ENCODE measurements at places on chromosomes 6 and 20.

DNA sequence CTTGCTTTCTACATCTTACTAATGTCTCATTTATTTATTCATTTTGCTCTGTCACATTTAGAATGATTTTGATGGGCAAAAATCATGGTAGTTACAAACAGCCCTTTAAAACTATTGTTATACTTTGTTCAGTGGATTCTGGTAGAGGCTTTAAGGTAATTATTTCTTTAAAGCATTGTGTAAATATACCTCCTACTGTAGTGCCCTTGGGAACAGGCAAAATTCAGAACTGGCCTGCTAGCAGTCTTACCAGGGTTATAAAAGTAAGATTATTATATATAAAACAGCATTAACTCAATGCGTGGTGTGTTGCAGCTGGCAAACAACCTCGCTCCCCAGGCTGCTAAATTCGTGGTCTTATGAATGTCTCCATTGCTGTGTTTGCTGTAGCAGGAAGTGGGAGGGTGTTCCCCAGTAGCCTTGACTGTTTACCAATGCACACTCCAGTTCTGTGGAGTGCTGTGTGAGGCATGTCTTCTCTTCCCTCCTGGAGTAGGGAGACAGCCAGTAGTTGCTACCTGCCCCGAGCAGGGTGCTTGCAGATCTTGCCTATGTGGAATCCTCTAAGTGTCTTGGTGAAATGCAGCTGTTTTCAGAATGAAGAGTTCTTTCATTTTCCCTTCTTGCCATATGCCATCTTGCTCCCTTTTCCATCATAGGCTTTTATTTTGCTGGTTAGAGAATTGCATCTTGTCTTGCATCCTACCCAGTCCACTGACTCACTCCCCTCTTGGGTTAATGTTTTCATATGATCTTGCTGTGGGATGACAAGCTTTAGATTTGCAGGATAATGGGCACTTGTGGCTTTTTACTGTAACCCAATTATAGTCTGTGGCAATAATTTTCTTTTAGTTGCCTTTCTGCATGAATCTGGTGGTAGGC is 45.3 kb downstream of the IGF2R start:
- no peak for DNase-seq

GRCh38 chr20:21534453-21534852 is 20.6 kb upstream of the NKX2-2 start:
- DNase-seq: no peak

DNA sequence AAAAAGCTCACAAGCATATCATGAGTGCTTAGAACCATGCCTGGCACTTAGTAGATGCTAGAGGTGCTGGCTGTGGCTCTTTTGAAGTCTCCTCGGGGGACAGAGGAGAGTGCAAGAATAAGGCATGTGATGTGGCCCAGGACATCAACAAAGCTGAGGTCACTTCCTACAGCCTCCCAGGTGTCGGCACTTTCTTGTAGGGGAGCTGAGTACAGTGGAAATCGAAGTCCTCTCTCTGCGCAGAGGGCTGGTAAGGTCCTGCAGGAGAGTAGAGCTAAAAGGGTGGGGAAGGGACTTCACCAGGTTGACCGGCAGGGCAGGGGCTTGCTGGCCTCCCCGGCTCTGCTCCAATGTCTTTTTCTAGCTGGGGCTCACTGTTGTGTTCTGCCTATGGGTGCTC is 11.2 kb downstream of the SLC13A3 start:
- DNase-seq: no peak

DNA sequence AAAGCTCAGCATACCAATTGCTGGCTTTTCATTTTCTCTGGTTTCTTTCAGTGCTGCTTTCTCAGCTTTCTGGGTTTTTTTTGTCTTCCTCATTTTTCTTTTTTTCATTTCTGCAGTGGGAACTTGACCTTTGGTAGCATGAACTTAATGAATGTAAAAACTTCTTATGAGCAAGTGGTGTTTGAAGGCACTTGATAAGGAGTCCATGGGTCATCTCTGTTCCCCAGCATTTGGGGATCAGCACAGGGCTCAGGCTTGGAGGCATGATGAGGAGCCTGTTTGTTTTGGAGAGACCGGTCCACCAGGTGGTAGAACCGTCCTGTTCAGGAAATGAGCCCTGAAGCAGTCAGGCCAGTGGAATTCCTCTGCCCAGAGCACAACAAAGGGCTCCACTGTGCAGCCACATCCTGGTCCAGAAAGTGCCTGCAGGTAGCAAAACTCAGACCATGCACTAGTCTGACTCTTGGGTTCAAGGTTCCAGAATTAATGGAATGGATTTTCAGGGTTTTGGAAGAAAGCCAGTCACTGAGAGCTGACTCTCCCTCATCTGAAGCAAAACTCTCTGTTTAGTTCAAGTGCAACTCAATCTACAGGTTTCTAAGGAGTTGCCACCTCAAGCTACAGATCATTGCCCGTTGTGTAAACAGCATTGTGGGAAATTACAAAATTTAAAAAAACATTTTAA is 52.3 kb upstream of the ADGRF1 start:
- DNase-seq: peak; percentile 25

GRCh38 chr20:32473231-32474008 is 111.7 kb downstream of the NOL4L start:
- no peak for DNase-seq

- no peak for DNase-seq
Measured at GRCh38 chr6:145836170-145836569, 21.6 kb upstream of the FBXO30 start.

DNA sequence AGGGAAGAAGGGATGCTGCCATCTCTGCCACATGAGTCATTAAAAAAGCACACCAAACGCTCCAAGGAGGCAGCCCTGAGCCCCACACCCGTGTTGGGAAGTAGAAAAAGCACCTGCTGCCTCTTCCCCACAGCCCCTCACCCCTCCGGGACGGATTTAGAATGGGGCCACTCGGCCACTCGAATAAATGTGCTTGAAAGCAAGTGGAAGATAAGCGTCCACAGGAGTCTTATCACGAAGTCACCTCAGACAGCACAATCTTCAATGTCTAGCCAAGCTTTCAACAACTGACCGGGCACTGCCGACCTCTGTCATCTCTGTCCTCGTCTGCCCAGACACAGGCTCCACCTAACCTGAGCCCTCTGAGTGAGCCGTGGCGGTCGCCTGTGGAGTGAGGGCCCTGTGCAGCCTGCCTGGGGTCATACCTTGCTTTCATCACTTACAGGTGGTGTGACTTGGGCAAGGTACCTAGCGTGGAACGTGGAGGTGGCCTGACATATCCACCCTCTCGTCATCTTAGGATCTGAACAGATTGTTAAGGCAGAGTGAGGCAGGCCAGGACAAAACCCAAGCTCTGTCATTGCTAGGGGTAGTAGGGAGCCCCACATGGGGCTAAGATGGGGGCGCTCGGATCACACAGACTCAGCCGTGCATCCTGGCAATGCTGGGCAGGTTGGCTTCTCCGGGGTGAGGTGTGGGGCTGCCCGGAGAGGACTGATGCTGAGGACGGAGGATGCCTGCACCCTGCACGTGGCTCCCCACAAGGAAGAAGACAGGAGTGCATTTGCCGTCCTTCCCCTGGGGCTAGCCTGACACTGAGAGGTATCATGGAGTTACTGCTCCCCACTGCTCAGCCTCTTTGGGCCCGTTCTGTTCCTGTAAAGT is 34.8 kb downstream of the PSMG4 start:
- DNase-seq: no peak

DNA sequence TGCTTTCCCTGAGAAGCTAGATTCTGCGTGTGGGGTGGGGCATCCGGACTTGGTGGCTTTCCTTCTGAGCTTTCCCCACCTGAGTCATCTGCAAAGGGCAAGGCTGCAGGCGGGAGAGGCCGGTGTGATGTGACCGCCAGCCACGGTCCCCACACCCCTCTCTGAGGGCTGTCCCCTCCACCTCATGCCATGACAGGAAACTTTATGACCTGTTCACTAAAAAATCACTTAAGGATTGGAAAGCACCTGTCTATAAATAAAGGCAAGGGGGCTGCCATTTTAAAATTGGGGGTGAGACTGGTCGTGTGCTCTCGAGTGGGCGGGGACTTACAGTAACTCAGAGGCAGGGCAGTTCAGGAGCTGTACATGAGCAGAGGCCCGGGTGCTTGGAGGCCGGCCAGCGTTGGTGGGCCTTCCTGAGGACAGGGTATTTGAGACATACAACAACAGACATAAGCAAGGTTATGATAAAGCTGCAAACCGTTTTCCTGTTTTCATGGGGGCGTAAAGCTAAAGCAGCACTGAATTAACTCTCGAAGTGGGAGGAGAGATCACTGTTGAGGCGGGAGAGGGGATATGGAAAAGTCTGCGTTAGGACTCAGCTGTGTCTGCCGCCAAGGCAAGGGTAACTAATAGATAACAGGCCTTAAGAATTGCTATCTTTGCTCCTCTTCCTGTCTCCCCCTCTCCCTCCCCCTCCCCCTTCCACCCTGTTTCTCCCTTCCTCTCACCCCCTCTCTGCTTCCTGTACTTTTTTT is 16.1 kb upstream of the SERPINB1 start:
- DNase-seq: peak; percentile 77

GRCh38 chr20:52193133-52193532 is 1.6 kb upstream of the ZFP64 start:
- no peak for DNase-seq

DNA sequence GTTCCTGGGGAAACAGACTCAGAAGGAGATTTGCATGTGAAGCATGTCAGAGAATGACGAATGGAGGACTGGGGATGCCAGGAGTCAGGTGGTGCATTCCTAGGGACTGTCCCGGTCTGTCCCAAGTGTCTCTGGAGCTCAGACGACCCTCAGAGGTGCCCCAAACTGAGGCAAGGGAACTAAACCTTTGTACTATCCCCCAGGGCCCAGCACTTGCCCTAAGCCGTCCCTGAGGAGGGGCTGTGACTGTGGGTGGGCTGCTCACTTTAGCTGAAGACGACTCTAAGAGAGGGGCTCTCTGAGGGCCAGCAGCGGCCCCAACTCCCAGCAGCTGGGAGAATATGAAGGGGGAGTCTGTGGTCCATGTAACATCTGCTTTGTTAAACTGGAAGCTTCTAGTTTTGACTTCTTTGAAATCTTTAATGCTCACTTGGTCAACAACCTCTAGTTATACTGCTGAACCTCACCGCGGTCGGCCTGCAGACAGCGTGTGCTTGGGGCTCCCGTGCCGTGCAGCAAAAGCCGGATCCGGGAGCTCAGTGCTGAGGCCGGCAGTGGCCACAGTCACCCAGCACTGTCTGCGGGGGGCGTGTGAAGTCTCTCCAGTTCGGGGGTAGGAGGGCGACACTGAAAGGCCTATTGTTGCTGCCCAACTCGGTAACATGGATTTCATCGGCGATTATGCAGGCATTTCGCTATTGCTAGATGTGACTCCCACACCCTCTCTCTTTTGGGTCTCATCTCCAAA is 34.2 kb downstream of the TUBB2B start:
- no peak for DNase-seq

DNA sequence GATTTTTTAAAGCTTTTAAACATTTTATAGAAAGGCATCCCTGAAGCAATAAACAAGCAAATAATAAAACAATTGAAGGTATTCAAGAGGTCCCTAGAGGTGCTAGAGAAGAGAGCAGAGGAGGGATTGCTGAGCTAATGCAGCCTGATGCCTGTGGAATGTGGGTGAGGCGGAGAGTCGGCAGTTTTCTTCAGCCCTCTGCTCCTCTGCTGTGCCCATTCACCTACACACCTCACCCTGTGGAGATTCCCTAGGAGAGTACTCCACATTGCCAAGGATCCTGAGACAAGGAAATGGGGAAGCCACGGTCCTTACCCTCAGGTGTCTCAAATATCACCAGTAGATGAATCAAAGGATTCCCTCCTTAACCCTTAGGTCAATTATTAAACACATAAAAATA is 199.8 kb upstream of the POU3F2 start:
- DNase-seq: no peak

DNA sequence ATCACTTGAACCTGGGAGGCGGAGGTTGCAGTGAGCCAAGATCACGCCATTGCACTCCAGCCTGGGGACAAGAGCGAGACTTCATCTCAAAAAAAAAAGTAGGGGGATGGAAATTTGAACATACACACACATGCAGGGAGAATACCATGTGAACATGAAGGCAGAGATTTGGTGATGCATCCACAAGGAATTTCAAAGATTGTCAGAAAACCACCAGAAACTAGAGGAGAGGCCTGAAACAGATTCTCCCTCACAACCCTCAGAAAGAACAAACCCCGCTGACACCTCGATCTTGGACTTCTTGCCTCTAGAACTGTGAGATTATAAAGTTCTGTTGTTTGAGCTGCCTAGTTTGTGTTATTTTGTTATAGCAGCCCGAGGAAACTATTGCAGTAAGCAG is 125.5 kb downstream of the GPX5 start:
- no peak for DNase-seq

GRCh38 chr6:89081129-89081422 is 525 bp downstream of the PNRC1 start:
- DNase-seq: no peak

- no peak for DNase-seq
Measured at GRCh38 chr6:28693751-28694443, 168.2 kb downstream of the GPX5 start.

GRCh38 chr6:111978532-111979149 is 75.3 kb upstream of the CCN6 start:
- DNase-seq: no peak

- DNase-seq: peak; percentile 67
Measured at GRCh38 chr6:31441365-31442267, 38.2 kb downstream of the MICA start.

GRCh38 chr6:1749041-1749440 is 139.3 kb downstream of the FOXC1 start:
- no peak for DNase-seq

GRCh38 chr20:52972965-52973819 is 1.0 kb downstream of the TSHZ2 start:
- DNase-seq: no peak

- DNase-seq: no peak
Measured at GRCh38 chr6:12331951-12332749, 42.0 kb downstream of the EDN1 start.

GRCh38 chr20:46739431-46740213 is 30.2 kb downstream of the SLC2A10 start:
- no peak for DNase-seq

- DNase-seq: no peak
Measured at GRCh38 chr6:90645634-90646033, 58.8 kb upstream of the MAP3K7 start.

DNA sequence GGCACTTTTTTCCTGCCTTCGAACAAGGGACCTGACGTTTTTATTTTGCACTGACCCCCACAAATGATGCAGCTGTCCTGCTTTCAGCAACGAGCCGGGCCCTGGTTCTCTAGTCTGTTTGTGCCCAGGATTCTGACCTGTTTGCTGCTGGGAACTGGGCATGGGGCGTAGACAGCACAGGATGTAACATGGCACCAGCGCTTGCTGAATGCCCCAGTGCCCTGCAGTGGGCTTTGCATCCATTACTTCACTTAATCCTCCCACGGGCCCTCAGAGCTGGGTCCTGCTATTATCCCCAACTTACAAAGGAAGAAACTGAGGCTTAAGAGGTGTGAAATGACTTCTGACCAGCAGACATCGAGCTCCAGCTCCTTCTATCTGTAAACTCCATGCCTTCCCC is 80.4 kb upstream of the PMEPA1 start:
- DNase-seq: no peak

GRCh38 chr6:38367231-38367630 is 272.5 kb downstream of the BTBD9 start:
- DNase-seq: no peak
